ENCODE measurements at places on chromosomes 4 and X.
A peak's percentile ranks its signal among the peaks of the same experiment; 100 is the strongest.

- no peak for DNase-seq
These were observed 493.5 kb upstream of the PRKX start for GRCh38 chrX:4206941-4207340.

- DNase-seq, result no peak
These were observed 44.8 kb downstream of the SMARCA1 start for GRCh38 chrX:129478516-129478915.

DNA sequence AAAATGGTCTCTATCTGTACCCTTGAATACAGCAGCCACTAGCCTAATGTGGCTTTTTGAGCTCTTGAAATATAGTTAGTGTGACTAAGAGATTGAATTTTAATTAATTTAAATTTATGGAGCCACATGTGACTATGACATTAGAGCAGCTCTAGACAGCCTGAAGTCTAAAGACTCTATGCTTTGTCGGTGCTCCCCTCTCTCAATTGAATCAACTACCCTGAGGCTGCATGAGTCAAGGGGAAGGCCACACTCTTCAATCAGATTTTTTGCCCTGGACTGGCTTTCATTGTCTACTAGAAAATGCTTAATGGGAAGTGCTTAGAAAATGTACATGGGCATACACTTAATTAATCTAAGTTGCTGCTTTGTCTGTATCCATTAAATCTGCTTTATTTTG lies 11.7 kb downstream of the TLR7 start:
- DNase-seq, result no peak

- no peak for DNase-seq
These were observed 215.4 kb downstream of the KDR start for GRCh38 chr4:54909961-54910360.

DNA sequence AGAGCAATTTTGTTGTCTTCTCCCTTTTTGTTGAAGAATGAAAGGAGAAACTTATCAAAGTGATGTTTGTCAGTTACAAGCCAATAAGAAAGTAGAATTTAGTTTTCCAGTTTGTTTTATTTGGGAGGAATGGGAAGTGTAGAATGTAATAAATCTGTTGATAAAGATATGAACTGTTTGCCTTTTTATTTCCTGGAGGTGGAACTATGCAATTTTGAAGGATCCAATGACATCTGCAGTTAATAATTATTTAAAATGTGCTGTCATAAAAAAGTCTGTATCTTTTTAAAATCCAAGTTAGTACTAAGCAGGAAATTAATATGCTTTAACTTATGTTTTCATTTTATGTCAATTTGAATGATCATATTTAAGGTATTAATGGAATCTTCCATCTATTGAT lies 44.9 kb downstream of the PF4 start:
- DNase-seq, result no peak

DNA sequence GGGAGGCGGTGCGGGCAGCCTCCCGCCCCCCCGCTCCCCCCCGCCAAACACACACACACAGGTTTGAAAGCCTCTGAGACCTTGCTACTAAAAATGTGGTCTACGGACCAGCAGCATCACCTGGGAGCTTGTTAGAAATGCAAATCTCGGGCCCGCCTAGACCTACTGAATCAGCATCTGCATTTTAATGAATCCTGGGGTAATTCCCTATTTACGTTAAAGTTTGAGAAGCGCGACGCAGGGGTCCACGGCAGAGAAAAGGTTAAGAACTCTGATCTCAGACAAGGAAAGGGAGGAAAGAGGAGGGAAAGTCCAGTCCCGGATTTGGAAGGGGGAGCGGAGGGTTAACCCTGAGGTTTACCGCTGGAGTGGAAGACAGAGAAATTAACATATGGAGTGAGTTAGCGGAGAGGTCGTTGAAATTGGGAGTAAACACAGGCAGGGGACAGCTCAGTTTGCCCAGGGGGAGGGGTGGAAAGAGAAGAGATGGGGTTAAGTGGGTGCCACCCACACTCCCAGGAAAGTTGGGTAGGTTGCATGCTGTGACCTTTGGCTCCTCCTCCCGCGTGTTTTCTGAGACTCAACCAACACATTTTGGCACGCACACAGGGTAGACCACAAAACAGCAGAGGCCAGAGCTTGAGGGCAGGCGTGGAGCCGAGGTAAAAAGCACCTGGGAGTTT lies 483.6 kb downstream of the BCOR start:
- peak; percentile 5 for DNase-seq

GRCh38 chr4:181784881-181785280 lies 458.3 kb upstream of the TENM3 start:
- DNase-seq, result no peak

- no peak for DNase-seq
These were observed 57.5 kb upstream of the SMIM10 start for GRCh38 chrX:134933248-134933647.
